Thoracic aorta (tissue), 2 donors: ENCODE measurements at places on chromosomes 5 and 9. TPM values are rescaled to one million over a fixed set of nuclear protein-coding genes. Genes with fewer than 3 reads are reported as not detected.

DNA sequence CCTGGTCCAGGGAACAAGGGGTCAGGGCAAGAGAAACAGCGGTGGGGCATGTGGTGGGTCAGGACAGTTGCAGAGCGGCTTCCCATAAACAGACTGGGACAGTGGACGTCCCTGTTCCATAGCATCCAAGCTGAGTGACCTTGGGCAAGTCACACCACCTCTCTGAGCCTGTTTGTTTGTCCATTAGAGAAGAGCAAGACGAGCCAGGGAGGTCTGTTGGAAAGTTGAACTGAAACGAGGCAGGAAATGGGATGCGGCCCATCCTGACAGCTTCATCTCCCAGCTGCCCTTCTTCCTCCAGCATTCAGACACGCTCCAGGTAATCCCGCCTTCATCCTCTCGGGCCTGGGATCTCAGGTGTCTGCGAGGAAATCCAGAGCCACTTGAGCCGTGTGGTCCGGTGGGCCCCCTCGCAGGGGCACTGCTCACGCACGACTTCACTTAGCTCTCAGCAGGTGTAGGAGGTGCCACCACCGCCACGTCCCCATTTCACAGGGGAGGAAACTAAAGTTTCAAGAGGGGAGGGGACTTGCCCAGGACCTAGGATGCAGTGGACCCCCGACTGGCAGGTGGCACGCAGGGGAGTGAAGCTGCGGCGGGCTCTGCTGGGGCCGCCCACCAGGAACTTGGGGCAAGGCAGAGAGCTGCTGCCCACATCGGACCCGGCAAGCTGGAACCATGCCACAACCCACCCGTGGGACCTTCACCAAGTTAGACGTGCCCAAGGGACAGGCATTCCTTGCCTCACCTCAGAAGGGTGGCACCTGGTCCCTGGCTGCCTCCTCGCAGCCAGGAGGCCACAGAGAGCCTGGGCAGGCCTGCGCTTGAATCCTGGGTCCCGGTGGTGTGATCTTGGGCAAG, 13.0 kb downstream of the PTGES2 start:
- DNase-seq: no peak

Gene PCDHGA6
- total RNA-seq: 12.0 TPM

DNA sequence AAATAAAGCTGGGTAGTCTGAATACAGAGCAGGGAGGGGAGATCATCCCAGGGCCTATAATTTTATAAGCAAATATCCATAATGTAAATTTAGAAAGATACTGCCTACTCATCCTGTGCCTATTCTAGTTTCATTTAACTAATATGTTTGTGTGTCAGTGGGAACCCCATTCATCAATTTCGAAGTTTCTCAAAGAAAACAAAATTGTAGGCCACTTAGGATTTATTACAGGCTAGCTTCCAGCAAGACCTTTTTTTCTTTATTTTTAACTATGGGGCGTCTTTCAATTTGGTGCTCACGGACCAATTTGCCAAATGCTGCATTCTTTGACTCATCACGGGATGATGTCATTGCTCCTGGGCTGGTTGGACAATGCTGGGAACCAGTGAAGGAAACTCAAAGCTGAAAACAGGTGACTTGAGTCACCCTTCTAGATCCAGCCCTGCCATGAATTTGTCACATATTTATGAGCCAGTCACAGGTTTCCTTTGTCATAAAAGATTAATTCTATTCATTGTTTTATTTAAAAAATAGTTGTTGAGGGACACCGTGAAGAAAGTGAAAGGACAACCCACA, 13.4 kb downstream of the PCSK5 start:
- peak; percentile 41 for DNase-seq

Gene FOXD4
- not detected for total RNA-seq

- DNase-seq: no peak
Observed at GRCh38 chr5:75364571-75365280, 27.7 kb downstream of the HMGCR start.

- DNase-seq: no peak
Observed at GRCh38 chr5:52838326-52839015, 50.8 kb downstream of the ITGA1 start.

DNA sequence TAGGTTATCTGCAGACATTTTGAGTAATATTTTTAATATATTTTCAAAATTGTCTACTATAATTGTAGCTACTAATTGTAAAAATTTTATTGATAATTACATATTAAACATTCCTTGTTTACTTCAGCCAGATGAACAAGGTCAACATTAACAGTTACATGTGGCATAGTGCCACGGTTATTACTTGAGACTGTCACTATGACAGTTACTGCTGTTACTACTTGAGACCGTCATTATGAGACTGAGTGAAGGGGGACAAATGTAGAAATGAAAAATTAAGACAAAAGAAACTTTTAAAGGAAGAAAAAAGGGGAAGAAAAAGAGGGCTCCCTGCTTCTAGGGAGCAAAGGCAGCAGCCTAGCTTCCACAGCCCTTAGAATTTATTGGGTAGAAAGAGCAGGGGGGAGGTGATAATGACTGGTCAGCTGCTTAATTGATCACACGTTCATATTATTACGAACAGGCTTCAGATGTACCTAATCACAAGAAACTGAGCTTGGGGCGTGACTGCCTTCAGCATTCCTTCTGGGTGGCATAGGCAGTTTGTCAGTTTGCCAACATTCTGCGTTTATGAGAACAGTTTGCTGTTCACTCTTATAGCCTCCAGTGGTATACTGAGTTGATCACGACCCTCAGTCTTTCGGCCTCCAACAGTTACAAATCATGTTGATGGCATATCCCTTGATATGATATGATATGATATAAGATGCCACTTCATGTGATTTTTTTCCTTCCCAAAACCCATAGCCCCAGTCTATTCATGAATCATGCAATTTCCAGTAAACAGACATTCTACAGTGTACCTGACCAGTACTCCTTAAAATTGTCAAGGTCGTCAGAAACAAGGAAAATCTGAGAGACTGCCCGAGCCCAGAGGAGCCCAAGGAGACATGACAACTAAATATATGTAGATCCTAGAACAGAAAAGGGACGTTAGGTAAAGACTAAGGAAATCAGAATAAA, 13.1 kb downstream of the MARCHF6 start:
- no peak for DNase-seq

GRCh38 chr9:99197124-99197630, 24.6 kb downstream of the ALG2 start:
- DNase-seq: no peak

DNA sequence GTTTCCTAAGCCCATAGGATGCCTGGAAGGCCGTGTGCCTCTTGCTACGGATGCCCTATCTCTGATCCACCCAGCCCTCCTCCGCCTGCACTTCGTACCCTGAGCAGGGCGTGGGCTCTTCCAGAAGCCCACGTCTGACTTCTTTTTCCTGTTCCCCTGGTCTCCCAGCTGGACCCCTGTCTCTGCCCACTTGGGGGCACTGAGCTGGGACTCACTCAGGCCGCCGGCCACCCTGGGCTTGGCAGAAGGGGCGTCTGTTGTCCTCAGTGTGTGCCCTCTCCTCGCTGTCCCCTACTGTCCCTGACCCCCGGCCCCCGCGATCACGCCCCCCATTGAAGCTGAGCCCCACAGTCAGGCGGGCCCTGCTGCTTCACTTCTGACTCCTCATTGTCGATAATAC, 22.0 kb upstream of the RXRA start:
- DNase-seq: no peak

DNA sequence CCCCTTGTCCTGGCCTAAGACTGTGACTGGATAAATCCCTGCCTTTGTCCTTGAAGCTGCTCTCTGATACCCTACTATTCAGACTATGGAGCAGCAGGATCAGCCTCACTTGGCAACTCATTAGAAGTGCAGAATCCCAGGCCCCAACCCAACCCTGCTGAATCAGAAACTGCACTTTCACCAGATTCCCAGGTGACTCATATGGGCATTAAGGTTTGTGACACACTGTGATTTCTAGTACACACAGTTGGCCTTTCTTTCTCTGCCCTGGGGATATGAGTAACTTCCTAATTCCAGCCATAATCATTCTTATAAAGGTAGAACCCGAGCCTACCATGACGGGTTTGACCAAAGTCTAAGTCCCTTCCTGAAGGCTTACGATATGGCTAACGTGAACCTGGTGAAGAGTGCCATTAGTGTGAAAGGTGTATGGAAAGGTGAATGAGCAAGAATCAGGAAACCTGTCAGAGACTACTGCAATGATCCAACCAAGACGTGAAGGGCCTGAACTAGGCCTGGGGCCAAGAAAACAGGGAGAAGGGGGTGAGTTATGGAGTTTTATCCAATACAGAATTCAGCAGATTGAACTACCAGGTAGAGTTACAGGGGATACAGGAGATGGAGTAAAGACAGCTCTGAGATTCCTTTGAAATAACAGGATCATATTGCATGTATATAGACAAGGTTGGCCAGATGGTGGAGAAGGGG, 533.0 kb downstream of the BNC2 start:
- DNase-seq: no peak

GRCh38 chr5:57002959-57003485, 51.1 kb upstream of the MIER3 start:
- no peak for DNase-seq

Gene PPWD1
- total RNA-seq: 32.8 TPM

Gene ANGPTL2
- 49.1 TPM for total RNA-seq

DNA sequence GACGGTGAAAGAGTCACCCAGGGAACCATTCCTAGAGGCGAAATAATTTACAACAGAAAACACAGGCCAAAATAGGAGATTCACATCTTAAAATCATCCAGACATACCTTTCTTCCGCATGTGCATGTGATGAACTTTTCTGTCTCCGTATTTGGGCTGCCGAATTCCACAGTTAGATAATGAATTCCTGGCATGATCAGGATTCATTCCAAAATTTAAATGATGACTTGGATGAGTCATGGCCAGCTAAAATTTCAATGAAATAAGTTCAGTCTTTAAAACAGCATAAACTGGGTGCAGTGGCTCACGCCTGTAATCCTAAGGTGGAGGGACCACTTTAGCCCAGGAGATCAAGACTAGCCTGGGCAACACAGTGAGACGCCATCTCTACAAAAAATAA, 82.7 kb downstream of the DROSHA start:
- no peak for DNase-seq
